Endodermal cell (in vitro differentiated cells): ENCODE measurements at places on chromosomes 5 and 9. TPM values are rescaled to one million over a fixed set of nuclear protein-coding genes. Genes with fewer than 3 reads are reported as not detected.

The AQP3 gene
- total RNA-seq = 2.5 to 4.5 TPM (median 2.7 TPM) in 3 replicates

The DDX4 gene
- total RNA-seq = not detected in 3 replicates

The PCDHA4 gene
- total RNA-seq = 5.0 and 5.6 TPM in 2 replicates

The IRX1 gene
- total RNA-seq = 0.31 to 1.9 TPM (median 1.9 TPM) in 3 replicates

The WWC1 gene
- 9.0 to 20.3 TPM (median 18.3 TPM) in 3 replicates for total RNA-seq

The FUT7 gene
- not detected in 2 replicates for total RNA-seq
